GM04503 (cell line): ENCODE measurements at places on chromosomes 1 and 21.

- peak; percentile 53 for DNase-seq
Measured at GRCh38 chr1:64043976-64044375, 159.4 kb upstream of the UBE2U start.

- DNase-seq, result no peak
Measured at GRCh38 chr21:42565206-42565810, 51.7 kb downstream of the SLC37A1 start.

GRCh38 chr1:162710345-162710744 is 78.1 kb downstream of the DDR2 start:
- DNase-seq, result no peak

GRCh38 chr1:223810586-223810985 is 35.2 kb downstream of the TP53BP2 start:
- DNase-seq, result no peak
